ENCODE measurements at places on chromosomes 2 and 18.

GRCh38 chr2:105714141-105714540 is 30.6 kb upstream of the NCK2 start:
- DNase-seq: no peak

DNA sequence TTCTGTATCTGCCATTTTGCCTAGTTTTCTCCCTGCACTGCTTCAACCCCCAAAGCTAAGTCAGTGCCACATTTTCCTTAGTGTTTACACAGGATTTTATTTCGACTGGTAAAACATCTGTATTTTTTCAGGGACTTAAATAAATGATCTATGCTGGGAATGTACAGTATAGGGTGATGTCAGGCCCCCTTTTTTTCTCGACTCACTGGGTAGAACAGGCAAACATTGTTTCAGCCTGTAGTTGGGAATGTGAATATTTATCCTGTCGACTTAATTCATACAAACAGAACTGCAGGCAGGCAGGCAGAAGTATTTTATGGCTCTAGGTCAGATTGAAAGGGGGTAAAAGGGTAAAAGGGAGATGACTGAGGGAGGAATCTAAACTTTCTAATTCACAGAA is 123.5 kb upstream of the ZFP36L2 start:
- no peak for DNase-seq

GRCh38 chr18:58044370-58045241 is 580 bp downstream of the NEDD4L start:
- peak; percentile 16 for DNase-seq

DNA sequence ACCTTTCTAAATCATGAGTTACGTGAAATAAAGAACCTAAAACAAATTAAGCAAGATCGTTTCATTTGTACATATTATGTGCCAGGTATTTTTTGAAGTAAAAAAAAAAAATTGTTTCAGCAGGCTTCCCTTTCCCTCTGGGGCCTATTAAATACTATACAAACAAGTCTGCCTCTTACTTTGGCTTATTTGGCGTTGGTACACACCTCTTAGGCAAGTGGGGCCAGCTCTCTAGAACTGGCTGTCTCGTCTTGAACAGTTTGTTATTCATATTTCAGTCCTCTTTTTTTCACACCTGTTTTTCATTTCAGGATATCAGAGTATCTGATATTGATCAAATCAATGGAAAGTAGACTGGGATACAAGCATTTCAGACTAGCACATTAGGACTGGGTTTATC is 27.4 kb upstream of the PPP3R1 start:
- DNase-seq: no peak

- no peak for DNase-seq
Observed at GRCh38 chr2:128320906-128321771, 2.5 kb upstream of the HS6ST1 start.

GRCh38 chr2:23522726-23523372 is 137.9 kb downstream of the KLHL29 start:
- DNase-seq: no peak

DNA sequence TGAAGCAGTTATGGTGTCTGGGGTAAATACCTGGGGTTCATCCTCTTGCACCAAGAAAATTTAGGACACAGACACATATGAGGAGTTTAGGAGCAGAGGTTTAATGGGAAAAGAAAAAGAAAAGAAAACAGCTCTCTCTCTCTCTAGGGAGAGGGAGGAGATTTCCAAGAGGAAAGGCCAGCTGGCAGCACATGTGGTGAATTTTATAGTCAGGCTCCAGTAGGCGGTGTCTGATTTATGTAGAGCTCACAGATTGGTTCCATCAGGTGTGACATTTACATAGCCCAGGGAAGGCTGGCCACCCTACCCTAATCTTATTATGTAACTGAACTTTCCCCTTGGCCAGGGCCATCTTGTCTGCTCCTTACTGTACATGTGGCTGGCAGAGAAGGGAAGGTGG is 297.5 kb upstream of the RGPD4 start:
- no peak for DNase-seq

- no peak for DNase-seq
Observed at GRCh38 chr2:144770616-144771230, 250.8 kb upstream of the ZEB2 start.

GRCh38 chr18:11050966-11051365 is 98.4 kb downstream of the PIEZO2 start:
- DNase-seq: no peak
